Progenitor cell of endocrine pancreas (in vitro differentiated cells): ENCODE measurements at places on chromosomes 2 and 18.

DNA sequence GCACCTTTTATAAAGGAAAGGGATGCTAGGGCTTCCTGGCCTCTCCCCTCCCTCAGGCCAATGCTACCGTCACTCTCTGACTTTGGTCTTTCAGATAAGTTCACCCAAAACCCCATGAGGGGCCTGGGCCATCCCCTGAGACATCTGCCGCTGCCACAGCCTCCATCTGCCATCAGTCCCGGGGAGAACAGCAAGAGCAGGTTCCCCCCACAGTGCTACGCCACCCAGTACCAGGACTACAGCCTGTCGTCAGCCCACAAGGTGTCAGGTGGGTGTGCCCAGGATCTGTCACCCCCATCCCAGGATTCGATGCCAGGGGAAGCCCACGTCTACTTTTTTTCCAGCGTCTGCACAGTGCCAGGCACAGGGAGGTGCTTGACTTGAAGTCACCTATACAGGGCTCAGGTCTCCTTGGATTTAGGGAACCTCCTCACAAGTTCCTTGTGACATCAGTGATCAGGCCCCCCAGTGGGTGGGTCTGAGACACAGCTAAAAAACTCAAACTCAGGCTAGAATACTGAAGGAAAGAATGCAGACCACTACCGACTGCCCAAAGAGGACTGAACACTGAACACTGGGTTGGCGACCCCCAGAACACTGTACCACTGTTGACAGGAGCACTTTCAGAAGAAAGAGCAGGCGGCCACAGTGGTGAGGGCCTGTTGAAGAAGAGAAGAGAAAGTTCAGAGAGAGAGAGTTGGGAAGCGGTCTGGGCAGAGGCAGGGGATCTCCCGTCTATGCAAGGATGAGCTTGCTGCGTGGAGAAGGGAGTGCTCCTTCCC is 85.3 kb downstream of the EPAS1 start:
- DNase-seq, result no peak

- DNase-seq, result no peak
These were observed 32.0 kb upstream of the GPR55 start for GRCh38 chr2:230956827-230957755.

DNA sequence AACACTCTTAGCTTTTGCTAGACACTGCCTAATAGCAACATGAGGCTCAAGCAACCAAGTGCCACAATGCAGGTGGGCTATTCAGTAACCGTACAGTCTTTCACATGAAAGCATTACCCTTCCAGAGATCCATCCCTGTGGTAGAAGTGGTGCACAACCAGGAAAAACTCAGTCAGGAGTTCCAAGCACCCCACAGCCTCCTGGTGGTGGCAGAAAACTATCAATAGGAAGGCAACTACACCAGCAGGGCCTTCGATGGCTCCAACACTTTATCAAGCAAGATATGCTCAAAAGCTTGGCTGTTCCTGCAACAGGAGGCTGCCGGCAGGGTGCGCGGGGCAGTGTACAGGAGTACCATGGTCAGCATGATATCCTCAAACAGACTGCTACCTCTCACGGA is 176.1 kb upstream of the DLGAP1 start:
- no peak for DNase-seq

DNA sequence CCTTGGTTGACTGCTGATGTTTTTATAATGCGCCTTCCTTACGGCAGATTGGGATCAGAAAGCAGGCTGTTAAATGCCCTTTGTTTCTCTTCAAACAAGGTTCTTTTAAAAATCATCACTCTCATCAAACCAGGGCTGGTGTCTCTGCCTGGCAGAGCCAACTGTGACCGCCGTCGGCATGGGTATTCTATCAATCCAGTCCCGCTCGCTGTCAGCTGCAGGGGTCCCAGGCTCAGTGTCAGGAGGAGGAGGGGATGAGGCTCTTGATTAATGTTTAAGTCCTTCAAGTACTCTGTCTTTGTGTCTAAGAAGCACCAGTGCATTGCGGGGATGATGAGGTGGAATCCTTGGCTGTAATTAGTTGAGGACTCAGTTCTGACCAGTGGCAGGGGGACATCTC is 348.1 kb downstream of the RNF144A start:
- no peak for DNase-seq

DNA sequence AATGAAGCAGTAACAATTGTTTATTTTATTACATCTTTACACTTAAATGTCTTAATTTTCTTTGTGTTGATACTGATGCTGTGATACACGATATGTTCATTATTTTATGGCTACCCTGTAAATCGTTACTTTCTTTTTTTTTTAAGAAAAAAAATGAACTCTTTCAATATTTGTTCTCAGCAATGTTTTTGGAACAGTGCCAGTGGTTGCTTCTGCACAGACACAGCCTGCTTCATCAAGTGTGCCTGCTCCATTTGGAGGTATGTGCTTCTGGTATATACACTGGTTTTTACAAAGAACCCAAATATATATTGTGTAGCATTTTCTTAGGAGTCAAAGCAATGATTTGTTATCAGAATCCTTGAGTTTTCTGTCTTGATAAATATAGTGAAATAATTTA is 62.2 kb upstream of the SCYGR2 start:
- no peak for DNase-seq

GRCh38 chr2:49770919-49771318 is 616.6 kb upstream of the FSHR start:
- peak; percentile 46 for DNase-seq

- peak; percentile 26 for DNase-seq
These were observed 961 bp upstream of the SLC40A1 start for GRCh38 chr2:189581354-189582139.

GRCh38 chr18:51009072-51009471 is 20.9 kb upstream of the SMAD4 start:
- no peak for DNase-seq

DNA sequence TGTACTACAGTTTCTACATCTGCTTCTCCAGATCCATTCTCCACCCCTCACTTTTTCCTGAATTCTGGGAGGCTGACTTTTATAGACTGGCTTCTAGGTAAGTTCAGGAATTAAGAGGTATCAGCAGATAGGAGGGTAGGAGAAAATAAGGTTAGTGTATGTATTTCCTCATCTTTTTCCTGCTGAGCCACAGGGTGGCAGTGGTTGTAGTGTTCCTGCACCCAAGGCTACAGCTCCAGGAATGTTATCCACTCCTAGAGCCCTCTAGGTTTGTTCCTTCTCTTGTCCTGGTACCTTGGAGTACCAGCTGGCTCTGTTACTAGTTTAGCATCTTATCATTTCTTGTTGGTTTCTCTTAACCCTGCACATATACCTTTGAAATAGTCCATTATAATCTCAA is 40.7 kb upstream of the C2orf66 start:
- DNase-seq, result no peak

DNA sequence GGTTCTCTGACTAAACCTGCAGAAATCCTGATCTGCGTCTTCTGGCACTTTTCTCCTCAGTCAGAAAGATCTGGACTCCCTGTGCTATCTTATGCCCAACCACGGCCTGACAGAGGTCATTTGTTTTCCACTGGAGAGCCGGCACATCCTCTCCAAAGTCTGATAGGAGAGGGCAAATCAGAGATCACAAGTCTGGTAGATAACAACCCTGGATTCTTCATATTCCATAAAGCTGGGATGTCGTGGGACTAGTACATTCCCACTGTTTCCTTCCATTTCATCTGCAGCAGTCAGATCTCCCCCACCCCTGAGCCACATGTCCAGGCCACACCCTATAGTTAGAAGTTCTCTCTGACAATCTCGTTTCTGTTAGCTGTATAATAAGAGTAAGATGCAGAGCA is 157.0 kb downstream of the MGAT5 start:
- DNase-seq, result no peak

- no peak for DNase-seq
These were observed 89.9 kb downstream of the MTA3 start for GRCh38 chr2:42658306-42658705.

DNA sequence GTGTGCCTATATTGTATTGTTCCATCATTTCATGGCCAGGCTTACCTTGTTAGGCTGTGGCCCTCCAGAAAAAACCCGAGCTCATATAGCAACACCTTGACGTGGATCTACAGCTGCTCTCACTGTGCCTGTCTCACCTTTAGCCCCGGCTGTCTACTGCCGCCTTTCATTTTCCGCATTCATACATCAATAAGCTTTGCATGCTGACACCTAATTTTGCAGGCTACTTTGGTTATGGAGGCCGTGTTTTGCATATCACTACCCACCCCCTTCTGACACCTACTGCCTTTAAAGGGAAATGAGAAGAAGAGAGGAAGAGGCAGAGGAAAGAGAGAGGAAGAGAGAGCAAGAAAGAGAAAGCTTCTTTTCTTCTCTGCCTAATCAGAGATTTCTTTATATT is 702.9 kb downstream of the BCL11A start:
- DNase-seq, result no peak

GRCh38 chr18:45009756-45010155 is 329.1 kb downstream of the SETBP1 start:
- peak; percentile 14 for DNase-seq

DNA sequence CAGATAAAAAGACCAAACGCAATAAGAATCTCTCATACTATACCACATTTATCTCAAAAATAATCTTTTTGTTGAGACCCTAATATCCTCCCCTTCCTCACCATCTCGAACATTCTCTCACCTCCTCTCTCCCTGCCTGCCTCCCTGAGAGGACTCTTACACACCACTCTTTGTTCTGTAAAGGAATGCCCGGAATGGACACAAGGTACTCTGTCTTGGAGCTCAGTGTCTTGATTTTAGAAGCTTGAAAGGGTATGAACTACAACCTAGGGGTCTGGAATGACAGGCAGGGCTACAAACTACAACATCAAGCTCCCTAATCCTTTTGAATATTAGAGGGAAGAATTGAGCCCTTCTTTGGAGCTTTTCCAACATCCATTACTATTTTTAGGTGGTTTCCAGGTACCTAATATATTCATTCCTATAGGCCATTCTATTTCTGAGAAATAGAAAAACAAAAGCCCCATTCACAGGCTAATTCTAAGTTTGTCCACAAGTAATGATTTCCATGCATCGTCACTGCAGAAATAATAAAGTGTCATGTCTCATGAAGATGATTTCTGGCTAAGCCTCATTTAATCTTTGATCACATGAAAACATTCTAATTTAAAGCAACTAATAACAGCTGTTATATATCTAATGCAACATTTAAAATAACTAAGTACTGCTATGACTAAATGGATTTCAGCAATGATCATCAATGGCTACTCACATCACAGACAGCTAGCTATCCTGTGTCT is 60.6 kb downstream of the LRP2 start:
- DNase-seq, result no peak

DNA sequence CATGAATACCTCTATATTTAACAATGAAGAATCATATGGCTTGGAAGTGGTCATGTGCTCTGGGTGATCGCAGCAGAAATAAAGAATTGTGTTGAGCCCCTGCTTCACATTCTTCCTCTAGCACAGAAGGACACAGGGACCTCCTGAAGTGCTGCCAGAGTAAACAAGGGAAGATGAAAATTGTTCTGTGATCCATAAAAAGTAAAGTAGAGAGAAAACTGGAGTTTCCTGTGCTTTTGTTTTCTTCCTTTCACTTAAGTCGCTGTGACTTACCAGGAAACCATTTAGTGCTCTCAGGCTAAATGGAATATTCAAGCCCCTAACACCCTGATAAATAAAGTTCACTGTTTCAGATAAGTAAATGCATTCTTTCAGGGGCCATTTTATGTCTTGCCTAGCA is 1173.6 kb upstream of the CHAC2 start:
- no peak for DNase-seq

GRCh38 chr2:75580156-75580555 is 19.4 kb upstream of the EVA1A start:
- DNase-seq, result no peak

- DNase-seq, result no peak
These were observed 88.5 kb downstream of the SOCS6 start for GRCh38 chr18:70377317-70377799.
